RPMI7951 (cell line): ENCODE measurements at places on chromosomes 7 and 10.

DNA sequence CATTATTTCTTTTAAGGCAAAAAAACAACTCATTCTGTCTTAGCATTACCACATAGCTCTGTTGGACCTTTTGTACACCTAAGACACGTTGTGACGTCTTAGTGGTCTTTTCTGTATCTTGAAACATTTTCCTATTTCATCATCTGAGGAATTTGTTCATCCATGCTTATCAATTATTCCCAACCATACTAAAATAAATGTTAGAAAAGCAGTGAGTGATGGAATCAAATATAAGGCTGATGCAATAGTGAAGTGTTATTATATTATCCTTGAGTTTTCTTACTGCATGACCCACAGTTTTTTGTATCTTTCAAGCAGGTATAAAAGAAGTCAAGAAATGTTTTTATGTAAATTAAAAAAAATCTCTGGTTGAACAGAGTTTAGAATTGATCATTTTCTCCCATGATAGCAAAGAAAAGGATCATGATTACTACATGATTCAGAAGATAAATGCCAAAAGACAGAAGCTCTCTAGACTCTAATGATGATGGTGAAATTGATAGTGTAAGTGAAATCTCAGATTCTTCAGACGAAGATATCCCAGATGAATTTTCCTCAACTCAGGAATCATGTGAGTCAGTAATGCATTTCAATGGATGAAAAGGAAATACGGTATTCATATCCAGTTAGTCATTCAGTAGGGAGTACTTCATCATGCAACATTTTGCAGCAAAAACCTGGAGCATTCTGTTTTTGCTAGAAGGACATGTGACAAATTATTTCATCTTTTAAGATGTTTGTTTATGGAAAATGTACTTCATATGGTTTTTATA lies 51.4 kb downstream of the CELF2 start:
- DNase-seq: no peak

DNA sequence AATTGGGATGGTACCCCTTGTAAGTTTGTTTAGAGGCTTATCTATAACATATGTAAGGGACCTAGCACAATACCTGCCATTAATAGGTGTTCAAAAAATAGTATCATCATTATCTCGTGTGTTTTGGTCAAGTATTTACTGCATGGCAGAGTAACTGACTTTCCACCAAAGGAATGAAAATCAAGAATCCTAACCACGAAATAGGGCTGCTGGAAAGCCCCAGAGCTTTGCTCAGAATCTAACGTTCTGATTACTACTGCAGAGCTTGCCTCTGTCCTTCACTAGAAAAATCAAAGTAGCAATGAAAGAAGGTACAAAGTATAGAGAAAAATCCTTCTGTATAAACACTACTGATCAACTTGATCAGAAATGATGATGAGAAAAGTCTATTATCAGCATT lies 34.9 kb downstream of the DCLRE1C start:
- no peak for DNase-seq

- no peak for DNase-seq
These were observed 91.5 kb downstream of the FOXL3 start for GRCh38 chr7:381211-382042.

GRCh38 chr7:124072603-124073309 lies 39.9 kb upstream of the TMEM229A start:
- peak; percentile 65 for DNase-seq

GRCh38 chr10:47378606-47379444 lies 5.3 kb downstream of the ZNF488 start:
- DNase-seq: no peak

DNA sequence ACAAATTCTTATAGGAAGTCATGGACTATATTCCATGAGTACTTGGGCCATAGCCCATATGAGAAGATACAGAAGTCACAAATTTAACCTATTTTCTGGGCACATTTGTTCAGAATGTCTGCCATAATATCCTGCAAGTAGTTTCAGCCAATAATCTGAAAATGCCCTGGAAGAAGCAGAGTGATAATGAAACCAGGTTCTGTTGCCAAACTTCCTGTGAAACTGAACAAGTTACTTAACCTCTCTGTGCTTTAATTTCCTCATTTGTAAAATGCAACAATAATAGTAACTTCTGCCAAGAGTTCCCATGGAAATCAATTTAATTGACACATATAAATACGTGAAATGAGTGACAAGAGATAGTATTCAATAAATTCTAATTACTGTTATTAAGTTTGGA lies 88.8 kb downstream of the SEMA3C start:
- no peak for DNase-seq

GRCh38 chr7:142646386-142647140 lies 102.7 kb upstream of the PRSS1 start:
- no peak for DNase-seq

DNA sequence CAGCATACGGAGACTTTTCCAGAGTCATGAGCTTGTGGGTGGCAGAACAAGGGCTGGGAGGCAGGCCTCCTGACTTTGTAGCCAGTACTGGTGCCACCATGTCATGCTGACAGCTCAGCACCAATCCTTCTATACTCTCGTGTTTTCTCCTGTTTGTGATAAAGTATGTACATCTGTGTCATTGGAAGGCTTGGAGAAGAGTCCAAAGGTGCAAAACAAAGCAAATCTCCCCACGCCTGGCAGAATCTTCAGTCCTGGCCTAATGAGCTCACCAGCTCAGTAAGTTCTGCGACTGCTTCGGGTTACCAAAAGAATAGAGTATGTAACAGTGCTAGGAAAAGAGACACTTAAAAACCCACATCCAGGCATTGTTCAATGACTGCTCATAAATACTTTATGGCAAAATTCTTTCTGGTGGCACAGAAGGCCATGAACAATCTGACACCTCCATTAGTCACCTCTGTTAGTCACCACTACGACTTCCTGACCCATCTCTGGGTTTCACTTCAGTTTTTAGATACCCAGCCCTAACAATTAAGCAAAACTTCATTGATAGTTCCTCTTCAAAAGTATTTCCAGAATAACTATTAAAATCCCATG lies 24.5 kb downstream of the STEAP1 start:
- peak; percentile 92 for DNase-seq

- no peak for DNase-seq
These were observed 305.0 kb upstream of the ZNF32 start for GRCh38 chr10:43953672-43954071.

GRCh38 chr7:15845461-15845860 lies 159.0 kb upstream of the MEOX2 start:
- no peak for DNase-seq

- DNase-seq: no peak
These were observed 7.6 kb downstream of the SERPINE1 start for GRCh38 chr7:101134399-101134980.

- DNase-seq: peak; percentile 12
These were observed 97.7 kb downstream of the ARHGAP12 start for GRCh38 chr10:31830887-31831286.

- DNase-seq: no peak
These were observed 32.3 kb downstream of the REEP3 start for GRCh38 chr10:63553473-63553872.

DNA sequence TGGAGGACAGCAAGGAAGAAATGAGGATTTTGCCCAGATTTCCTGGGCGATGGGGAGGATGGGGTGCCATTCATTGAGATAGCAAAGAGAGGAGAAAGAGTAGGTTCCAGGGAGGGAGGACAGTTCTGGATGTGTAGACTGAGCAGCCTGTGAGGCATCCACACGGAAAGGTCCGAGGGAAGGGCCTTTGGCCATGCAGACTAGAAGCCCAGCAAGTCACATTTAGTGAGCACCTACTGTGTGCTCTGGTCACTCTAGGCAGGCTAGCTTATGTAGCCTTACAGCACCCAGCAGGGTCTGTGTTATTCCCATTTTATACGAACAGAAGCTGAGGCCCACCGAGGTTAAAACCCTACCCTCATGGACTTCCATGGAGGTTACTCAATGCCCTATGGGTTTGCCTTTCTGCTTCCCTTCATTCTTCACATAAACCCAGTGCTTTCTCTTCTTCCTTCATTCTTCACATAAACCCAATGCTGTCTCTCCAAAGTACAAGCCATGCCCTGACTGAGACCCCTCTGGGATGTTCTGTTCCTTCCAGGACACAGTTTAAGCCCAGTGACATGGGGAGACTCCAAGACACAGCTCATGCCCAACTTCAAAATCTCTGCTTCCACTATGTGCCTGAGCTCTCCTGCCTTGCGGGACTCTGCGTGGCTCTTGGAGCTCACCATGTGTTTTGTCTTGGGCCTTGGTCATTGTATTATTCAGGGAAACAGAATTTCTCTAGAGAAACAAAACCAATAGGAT lies 13.7 kb downstream of the IL2RA start:
- no peak for DNase-seq

DNA sequence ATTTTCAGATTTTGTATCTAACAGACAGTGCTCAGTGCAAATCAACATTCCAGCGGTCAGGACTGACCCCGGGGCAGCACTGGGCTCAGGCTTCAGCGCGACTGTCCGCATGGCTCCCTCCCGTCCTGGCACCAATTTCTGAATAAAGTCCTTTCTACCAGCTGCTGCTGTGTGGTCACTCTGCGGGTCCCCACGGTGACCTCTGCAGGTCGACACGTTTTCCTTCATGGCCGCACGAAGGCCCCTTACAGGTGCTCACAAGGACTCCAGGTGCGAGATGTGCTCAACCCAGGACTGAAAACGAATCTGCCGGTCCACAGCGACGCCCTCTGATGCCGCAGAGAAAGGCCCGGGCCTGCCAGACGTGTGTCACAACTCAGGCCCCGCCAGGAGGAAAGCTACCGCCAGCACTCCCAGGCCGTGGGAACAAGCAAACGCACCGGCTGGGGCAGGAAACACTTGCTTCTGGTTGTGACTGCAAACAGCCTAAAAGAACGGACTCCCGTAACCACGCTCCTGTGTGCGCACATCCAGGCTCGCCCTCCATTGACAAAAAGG lies 3.7 kb upstream of the UTF1 start:
- DNase-seq: peak; percentile 13

GRCh38 chr7:28823582-28823981 lies 134.5 kb downstream of the TRIL start:
- no peak for DNase-seq

- DNase-seq: peak; percentile 85
These were observed 31.9 kb downstream of the ARL4A start for GRCh38 chr7:12719141-12719919.

DNA sequence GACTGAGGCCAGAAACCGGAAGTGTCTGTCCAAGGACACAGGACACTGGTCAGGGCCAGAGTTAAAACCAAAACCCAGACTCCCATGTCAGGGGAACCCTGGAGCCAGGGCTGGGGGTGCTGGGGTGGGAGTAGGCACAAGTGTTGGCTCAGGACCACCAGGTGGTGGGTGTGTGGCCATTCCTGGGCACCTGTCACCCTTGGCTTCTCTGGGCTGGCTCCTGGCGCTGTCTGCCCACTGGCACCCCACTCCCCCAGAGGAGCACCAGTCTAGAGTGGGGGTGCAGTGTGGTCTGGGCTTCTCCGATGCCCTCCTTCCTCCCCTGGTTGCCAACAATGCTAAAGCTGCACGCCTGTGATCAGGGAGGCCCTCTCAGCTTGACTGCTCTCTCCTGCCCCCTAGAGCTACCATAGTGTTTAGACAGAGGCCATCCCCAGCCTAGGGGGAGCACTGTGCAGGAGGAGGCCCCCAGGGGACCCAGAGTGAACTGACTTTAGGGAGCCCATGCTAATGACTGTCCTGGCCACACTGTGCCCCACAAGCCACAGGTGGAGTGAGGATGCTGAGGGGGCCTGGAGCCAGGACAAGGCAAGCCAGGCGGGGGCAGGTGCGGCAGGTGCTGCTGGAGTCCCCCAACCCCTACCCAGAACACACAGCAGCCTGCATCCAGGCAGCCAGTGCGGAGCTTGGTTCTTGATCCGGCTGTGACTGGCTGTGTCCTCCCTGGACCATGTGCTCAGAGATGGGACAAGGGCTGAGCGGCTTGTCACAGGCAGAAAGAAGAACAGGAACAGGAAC lies 11.0 kb downstream of the RASGEF1A start:
- no peak for DNase-seq

- DNase-seq: no peak
These were observed 346.8 kb upstream of the MEOX2 start for GRCh38 chr7:16033233-16033632.

GRCh38 chr7:24463474-24463873 lies 109.8 kb upstream of the PALS2 start:
- DNase-seq: no peak

DNA sequence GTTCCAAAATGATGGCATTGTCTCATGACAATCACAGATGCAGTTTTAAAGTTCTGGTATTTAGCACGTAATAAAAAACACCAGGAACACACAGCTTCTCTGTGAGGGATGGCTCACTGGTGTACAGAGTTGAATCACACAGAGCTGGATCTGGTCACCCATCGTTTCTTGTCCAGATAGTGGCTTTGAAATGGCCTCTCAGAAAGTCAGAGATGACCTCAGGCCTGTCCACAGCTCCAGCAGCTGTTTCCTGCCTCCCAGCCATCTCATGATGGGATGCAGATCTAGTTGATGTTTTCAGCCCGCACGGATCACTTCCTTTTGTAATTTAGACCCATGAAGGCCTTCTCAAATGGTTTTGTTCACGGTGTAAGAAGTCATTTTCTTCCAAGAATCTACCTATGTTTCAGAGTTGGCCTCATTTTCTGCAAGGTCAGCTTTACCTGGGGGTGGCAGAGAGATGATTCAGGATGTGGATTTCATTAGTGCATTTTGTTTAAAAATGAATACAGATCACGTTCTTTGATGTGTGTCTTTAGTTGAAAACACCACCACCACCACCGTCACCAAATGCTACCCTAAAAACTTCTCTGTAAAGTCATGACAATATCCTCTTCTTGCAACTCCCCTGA lies 166.2 kb downstream of the SNX10 start:
- DNase-seq: peak; percentile 64

DNA sequence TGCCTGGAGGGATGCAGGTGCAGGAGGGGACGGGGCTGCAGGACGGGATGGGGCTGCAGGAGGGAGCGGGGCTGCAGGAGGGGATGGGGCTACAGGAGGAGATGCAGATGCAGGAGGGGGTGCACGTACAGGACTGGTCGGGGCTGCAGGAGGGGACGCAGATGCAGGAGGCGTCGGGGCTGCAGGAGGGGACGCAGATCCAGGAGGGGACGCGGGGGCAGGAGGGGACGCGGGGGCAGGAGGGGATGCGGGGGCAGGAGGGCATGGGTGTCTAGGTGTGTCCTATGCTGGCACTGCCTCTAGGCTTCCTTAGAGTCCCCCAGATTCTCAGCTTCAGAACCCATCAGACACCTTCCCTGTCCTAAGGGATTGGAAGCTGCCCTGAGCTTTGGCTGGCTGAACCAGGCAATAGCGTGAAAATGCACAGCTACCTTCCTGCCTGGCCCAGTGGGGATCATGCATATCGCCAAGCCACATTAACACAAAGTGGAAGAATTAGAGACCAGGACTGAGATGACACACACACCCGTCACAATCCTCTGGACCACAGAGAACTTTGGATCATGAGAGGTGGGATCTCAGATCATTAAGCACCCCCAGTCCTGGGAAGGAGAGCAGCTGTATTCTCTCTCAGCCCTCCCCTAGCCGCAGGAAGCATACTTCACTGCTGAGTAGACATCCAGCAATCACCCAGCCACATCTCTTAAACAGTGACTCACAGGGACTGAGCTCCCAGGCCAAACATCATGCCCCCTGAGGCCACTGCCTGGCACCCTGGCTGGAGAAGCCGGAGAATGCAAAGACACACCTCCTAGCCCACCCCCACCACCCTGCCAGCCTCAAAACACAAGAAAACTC lies 67.3 kb downstream of the VWA2 start:
- peak; percentile 99 for DNase-seq

- DNase-seq: no peak
These were observed 58.3 kb downstream of the IKZF1 start for GRCh38 chr7:50362712-50363282.

- DNase-seq: no peak
These were observed 65.1 kb downstream of the SFMBT2 start for GRCh38 chr10:7345717-7346116.

- DNase-seq: peak; percentile 75
These were observed 76.3 kb downstream of the FOXL3 start for GRCh38 chr7:366161-366803.
